Esophagus squamous epithelium (tissue), 5 donors: ENCODE measurements at places on chromosomes 7 and 10.

DNA sequence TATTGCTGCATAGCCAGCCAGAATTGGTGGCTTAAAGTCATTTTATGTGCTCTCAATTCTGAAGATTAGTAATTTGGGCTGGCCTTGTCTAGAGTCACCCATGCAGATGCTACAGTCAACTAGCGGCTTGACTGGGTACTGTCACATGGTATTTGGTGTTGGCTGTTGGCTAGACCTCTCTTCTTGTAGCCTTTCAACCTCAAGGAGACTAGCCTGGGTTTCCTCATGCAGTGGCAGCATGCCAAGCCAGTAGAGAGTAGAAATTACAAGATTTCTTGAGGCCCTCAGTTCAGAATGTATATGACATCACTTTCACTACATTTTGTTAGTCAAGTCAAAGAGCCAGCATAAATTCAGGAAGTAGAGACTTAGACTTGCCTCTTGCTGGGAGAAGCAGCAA is 3.7 kb upstream of the ZNF800 start:
- no peak for DNase-seq
- H3K27ac ChIP-seq = no peak overlapping the region
- no peaks in the 10 kb centered on the region for H3K4me1 ChIP-seq
- no peaks in the 10 kb centered on the region for H3K27me3 ChIP-seq

- no peaks in the 10 kb centered on the region for H3K27me3 ChIP-seq
- no peak overlapping the region for H3K4me3 ChIP-seq
- no peaks in the 10 kb centered on the region for H3K36me3 ChIP-seq
- DNase-seq = no peak
- no peak overlapping the region for H3K27ac ChIP-seq
- no peaks in the 10 kb centered on the region for H3K4me1 ChIP-seq
Observed at GRCh38 chr10:4781955-4782354, 44.1 kb upstream of the AKR1E2 start.

GRCh38 chr7:79876848-79877252 is 257.8 kb upstream of the GNAI1 start:
- no peak overlapping the region for H3K4me3 ChIP-seq
- H3K27me3 ChIP-seq = no peaks in the 10 kb centered on the region
- no peaks in the 10 kb centered on the region for H3K36me3 ChIP-seq
- no peak for DNase-seq
- no peak overlapping the region for H3K27ac ChIP-seq
- no peaks in the 10 kb centered on the region for H3K4me1 ChIP-seq

GRCh38 chr10:126301701-126302475 is 86.4 kb downstream of the ADAM12 start:
- no peaks in the 10 kb centered on the region for H3K4me1 ChIP-seq
- no peak for DNase-seq
- H3K27me3 ChIP-seq = no peaks in the 10 kb centered on the region
- H3K4me3 ChIP-seq = no peak overlapping the region

DNA sequence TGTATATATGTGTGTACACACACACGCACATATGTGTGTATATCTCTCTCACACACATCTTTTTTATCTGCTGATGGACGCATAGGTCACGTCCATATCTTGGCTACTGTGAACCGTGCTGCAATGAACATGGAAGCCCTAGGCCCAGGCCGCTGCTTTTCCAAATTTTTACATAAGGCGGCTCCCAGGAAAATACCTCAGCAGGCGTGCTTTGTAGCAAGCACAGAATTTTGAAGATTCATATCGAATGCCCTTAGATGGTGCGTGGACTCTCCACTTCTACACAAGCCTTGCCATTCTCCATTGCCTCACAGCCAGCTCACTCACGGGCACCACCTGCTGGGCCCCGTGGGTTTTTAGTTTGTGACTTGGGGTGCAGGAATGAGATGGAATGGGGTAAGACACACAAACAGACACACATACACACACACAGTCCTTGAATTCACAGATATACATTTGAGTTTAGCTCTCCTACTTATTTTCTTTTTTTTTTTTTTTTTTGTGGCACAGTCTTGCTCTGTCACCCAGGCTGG is 57.9 kb upstream of the RNF32 start:
- H3K27me3 ChIP-seq = no peaks in the 10 kb centered on the region
- H3K4me3 ChIP-seq = no peak overlapping the region
- no peak overlapping the region for H3K27ac ChIP-seq
- no peak for DNase-seq

- no peak overlapping the region for H3K27ac ChIP-seq
- no peak overlapping the region for H3K4me3 ChIP-seq
- H3K36me3 ChIP-seq = no peaks in the 10 kb centered on the region
- no peak for DNase-seq
- no peaks in the 10 kb centered on the region for H3K27me3 ChIP-seq
Observed at GRCh38 chr10:92052088-92052487, 128.5 kb downstream of the BTAF1 start.
